ENCODE measurements at places on chromosomes 1 and 21.
A peak's percentile ranks its signal among the peaks of the same experiment; 100 is the strongest.

- DNase-seq = no peak
Observed at GRCh38 chr1:181133441-181133951, 45.0 kb downstream of the IER5 start.

DNA sequence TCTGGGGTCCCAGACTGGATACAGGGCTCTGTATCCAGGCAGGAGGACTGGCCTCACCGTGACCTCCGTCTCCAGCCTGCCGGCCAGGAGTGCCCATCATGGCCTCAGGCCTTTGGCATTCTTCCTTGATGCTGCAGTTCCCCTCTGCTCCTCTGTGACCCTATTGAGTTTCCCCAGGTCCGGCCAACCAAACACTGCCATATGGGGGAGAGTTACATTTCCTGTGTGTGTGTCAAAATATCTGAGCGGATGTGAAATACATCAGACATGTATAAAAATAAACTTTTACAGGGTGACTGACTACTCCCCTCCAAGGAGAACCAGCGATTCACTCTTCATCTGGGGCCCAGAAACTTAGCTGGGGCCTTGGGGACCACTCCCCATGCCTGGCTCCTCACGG is 10.2 kb upstream of the UBL4B start:
- no peak for DNase-seq

- DNase-seq = peak; percentile 70
Observed at GRCh38 chr1:160085686-160086455, 4.5 kb downstream of the KCNJ9 start.

GRCh38 chr1:204932573-204932909 is 61.9 kb downstream of the NFASC start:
- DNase-seq = no peak

GRCh38 chr1:230208619-230209261 is 141.7 kb downstream of the GALNT2 start:
- DNase-seq = no peak

Measured in NCI-H345 (cell line).